ENCODE measurements at places on chromosomes 1 and 21. TPM values are rescaled to one million over a fixed set of nuclear protein-coding genes. Genes with fewer than 3 reads are reported as not detected.

GRCh38 chr1:58457023-58457635 lies 89.4 kb downstream of the OMA1 start:
- no peak for DNase-seq

Gene TNFRSF18
- total RNA-seq = not detected

DNA sequence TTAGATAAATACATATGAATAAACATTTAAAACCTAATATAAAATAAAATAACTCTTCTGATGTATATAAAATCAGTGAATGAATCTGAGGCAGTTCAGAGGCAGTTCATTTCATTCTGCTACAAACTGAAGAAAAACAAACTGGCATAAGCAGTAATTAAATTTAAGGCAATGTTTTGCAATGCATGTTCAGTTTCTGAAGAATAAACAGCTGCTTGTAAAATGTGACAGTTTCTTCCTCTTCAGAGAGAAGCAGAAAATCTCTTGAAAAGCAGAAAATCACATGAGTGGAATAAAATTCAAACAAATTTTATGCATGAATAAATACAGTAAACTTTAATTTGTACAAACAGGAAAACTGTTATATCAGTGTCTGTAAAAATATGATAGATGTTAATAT lies 643.7 kb downstream of the KCNT2 start:
- no peak for DNase-seq

DNA sequence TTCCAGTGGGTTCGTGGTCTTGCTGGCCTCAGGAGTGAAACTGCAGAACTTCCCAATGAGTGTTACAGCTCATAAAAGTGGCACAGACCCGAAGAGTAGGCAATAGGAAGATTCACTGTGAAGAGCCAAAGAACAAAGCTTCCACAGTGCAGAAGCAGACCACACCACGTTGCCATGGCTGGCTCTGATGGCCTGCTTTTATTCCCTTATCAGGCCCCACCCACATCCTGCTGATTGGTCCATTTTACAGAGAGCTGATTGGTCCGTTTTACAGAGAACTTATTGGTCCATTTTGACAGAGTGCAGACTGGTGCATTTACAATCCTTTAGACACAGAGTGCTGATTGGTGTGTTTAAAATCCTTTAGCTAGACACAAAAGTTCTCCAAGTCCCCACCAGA lies 131.4 kb upstream of the CHRM3 start:
- DNase-seq = no peak

DNA sequence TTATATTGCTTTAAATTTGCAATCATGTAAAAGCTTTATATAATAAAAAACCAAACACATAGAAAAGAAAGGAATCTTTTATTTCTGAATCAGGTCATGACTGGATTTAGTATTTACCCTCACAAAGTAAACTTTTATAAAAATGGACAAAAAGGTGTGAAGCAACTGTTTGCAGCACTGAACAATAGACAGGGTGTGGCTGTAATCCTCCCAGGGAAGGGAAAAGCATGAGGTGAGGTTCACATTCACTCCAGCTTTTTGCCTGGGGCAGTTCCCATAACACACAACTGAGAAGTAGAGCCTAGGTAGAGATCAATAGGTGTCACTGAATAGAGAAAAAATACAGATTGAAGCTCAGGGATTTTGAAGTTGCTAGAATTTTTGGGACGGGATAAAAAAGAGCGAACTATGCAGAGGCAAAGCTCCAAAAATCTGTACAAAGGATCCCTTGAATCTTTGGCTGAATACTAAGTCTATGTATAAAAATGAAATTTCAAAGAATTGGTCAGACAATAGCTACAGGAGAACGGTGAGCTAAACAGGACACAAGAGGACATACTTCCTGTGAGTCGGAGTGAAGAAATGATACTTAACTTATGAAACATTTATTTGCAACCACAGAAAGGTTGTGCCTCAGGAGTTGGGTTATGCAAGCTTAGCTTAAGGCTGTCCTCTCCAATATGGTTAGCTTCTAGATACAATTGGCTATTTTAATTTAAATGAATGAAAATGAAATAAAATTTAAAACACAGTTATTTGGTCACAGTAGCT lies 162.0 kb upstream of the ZP4 start:
- DNase-seq = no peak

- DNase-seq = no peak
These were observed 47.6 kb downstream of the KRTAP19-8 start for GRCh38 chr21:30990514-30991262.

- DNase-seq = no peak
These were observed 482 bp downstream of the SLC2A5 start for GRCh38 chr1:9068981-9069325.

- no peak for DNase-seq
These were observed 42.9 kb downstream of the HSPG2 start for GRCh38 chr1:21894034-21894881.

Gene OXCT2
- total RNA-seq = 0.44 TPM

- DNase-seq = no peak
These were observed 292.8 kb downstream of the PTBP2 start for GRCh38 chr1:97014426-97014825.

Gene PTPRC
- total RNA-seq = not detected

- DNase-seq = peak; percentile 95
These were observed 47.6 kb downstream of the IER5 start for GRCh38 chr1:181135815-181136737.

- DNase-seq = no peak
These were observed 537.8 kb downstream of the SMYD3 start for GRCh38 chr1:245969283-245969682.

Data from SJSA1 (cell line).